Hippocampal formation (tissue), 2 donors: ENCODE measurements at places on chromosomes 1 and 21.

GRCh38 chr1:224114787-224115175 is 870 bp downstream of the FBXO28 start:
- DNase-seq = peak; percentile 7

- DNase-seq = no peak
Observed at GRCh38 chr1:39646232-39647081, 7.0 kb upstream of the HEYL start.

- no peak for DNase-seq
Observed at GRCh38 chr1:29640428-29640785, 404.1 kb downstream of the PTPRU start.

GRCh38 chr1:70204600-70204999 is 779 bp downstream of the LRRC40 start:
- no peak for DNase-seq

DNA sequence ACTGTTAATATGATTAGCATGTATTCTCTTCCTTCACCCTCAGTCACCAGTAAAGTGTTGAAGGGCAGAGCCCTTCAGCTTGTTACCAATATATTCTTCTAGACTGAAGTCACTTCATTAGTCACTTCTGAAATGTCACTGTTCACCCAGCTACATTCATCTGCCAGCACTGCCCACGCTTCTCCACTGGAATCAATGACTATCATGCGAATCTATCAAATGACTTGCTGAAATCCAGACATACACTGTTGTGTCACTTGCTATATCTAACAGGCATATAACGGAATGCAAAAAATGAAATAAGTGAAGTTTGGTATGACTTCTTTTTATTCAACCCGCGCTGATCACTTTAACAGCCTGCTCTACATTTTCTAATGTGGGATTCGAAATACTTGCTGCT is 16.1 kb downstream of the FH start:
- no peak for DNase-seq

GRCh38 chr1:57034713-57035112 is 68.9 kb upstream of the C8B start:
- no peak for DNase-seq

DNA sequence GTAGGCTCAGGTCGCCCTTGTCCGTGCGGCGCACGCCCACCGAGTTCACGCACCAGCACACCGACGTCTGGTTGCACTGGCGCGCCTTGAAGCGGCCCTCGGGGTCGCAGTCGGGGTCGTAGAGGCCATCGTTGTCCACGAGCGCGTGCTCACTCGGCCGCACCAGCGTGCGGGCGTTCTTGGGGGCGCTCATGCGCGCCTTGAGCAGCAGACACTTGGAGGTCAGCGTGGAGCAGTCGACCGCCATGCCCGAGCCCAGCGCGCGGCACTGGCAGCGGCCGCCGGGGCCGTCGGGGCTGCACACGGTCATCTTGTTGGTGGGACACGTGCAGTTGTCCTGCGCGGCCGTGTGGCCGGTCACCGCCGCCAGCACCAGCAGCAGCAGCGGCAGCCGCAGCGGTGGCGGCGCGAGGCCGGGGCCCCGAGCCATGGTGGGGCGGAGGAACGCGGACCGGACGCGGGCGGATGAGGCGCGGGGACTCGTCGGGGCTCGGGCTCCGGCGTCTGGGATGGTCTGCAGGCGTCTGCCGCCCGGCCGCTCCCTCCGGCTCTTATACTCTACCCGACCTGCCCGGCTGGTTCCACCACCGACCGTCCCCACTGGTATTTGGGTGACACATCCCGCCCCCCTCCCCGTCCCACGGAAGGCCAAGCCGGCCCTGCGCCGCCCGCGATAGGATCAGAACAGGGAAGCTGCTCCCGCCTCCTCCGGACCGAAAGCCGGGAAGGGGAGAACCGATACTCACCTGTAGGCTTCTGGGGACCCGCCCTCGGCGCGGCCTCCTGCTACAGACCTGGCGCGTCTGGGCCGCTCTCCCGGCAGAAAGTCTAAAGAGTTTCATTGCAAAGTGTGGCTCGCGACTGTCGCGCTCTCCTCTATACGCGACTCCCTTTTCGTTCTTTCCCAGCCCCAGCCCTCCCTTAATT is at the start of gene TACSTD2:
TSS of gene TACSTD2 (minus strand) at position 526 of the 927 bp plus-strand sequence. CDS start at position 430, 96 bp downstream.
- no peak for DNase-seq

- peak; percentile 55 for DNase-seq
Observed at GRCh38 chr1:209850342-209850979, 22.7 kb downstream of the UTP25 start.

DNA sequence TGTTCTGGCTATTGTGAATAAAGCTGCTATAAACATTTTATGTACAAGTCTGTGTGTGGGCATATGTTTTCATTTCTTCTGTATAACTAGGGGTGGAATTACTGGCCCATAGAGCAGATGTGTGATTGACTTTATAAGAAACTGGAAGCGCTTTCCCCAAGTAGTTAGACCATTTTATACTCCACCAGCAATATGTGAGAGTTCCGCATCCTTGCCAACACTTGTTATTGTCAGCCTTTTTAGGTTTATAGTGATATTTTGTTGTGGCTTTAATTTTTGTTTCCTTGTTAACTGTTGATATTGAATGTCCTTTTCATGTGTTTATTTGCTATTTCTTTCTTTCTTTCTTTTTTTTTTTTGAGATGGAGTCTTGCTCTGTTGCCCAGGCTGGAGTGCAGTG is 9.4 kb downstream of the MAN1C1 start:
- no peak for DNase-seq
